Activated CD4-positive, alpha-beta T cell treated with anti-CD3 and anti-CD28 coated beads for 48 hours (primary cell): ENCODE measurements at places on chromosomes 2 and 18.

DNA sequence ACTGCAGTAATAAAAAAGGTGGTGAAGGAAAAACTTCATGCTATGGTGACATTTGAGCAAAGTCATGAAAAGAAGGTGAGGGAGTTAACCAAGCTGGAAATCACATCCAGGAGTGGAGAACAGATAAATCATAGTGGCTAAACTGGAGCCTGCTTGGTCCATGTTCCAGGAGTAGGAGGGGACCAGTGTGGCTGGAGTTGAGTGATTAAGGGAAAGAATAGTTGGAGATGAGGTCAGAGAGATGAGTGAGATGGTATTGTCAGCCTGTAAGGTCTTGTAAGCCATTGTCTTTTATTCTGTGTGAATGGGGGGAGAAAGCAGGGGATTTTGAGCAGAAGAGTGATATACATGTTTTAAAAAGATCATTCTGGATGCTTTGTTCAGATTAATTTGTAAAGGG, 52.3 kb downstream of the NABP1 start:
- no peak for DNase-seq

- no peak for DNase-seq
Observed at GRCh38 chr2:216391401-216391800, 19.1 kb upstream of the MARCHF4 start.

GRCh38 chr2:16204886-16205620, 264.7 kb downstream of the MYCN start:
- no peak for DNase-seq

DNA sequence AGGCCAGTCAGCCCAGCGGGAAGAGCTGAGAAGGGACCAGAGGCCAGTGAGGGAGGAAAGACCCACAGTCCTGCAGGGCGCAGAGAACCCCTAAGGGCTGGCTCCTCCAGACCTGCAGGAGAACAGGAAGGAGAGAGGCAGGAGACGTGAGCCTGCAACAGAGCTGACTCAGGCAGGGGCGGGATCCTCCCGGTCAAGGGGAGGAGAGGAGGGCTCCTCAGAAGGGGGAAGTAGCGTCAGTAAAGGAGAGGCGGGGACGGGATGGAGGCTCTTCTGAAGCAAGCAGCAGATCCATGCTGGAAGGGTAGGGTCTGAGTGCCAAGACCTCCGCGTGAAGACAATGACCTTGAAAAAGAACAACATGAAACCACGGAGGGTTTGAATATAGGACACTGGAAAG, 50.8 kb downstream of the TRABD2A start:
- no peak for DNase-seq

DNA sequence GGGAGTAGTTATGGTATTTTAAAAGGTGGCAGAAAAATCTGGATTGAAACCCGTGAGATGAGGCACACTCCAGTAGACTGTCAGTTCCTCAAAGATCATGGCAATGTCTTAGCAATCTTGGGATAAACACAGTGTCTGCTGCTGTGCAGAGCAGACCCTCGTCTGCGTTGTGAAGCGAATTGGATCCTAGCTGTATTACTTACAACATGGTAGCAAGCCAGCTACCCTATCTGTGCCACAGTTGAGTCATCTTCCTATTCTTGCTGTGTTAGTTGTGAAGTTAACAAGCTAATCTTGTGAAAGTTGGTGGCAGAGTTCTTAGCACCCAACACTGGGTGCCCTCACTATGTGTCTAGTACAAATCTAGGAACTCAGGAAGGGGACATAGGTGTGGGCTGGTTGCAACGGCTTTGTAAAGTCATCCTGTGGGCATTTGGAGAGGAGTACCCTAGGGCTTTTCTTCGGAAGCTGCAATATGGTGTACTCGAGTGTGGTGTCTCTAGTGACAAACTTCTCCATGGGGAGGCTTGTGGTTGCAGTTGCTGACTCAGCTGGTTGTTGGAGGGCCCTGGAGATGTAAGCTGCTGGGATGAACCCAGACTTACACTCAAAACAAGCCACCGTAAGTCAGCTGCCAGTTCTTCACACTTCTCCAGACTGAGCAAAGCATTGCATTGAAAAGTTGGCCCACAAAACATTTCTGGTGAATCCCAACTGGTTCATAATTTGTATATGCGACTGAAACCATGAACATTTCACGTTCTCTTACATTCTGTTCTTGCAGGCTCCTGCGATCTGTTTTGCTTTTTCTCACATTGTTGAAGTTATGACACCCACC, 61.5 kb downstream of the ADCYAP1 start:
- DNase-seq, result no peak

DNA sequence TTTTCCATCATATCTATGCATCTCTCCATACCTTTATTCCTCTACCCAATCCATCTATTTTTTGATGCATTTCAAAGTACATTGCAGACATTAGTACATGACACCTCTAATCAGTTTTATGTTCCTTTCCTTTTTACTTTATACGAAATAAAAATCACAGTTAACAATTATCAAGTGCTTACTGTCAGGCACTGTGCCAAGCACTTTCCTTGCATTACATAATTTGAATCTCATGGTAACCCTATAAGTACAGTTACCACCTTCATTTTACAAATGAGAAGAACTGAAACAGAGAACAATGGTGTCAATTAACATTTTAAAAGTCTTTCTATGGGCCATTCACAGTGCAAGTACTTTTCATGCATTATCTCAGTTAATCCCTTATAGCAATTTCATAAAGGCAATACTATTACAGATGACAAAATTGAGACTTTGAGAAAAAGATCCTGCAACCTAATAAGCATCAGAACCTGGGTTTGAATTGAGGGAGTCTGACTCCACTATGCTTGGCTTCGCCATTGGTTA, 544.4 kb upstream of the TNP1 start:
- no peak for DNase-seq

GRCh38 chr2:232520489-232520888, 301 bp downstream of the PRSS56 start:
- no peak for DNase-seq

DNA sequence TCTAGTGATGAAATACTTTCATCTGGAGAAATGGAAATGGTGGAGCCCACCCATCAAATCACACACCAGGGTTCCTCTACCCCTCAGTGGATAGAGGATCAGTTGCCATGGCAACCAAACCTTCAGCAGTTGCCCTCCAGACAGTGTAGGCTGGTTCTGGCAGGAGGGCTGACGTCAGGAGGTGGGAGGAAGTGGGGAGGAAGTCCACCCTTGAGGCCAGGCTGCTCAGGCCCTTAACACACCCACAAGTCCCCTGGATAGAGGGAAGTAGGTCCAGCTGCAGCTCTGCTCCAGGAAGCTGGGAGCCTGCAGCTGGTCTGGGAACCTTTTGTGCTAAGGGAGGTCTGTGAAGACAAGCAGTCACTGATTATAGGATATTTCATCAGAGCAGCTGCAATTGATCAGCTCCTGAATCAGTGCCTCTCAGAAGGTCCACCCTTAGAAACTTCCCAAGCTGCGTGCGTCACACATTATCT, 186.6 kb downstream of the MTX2 start:
- DNase-seq, result no peak

DNA sequence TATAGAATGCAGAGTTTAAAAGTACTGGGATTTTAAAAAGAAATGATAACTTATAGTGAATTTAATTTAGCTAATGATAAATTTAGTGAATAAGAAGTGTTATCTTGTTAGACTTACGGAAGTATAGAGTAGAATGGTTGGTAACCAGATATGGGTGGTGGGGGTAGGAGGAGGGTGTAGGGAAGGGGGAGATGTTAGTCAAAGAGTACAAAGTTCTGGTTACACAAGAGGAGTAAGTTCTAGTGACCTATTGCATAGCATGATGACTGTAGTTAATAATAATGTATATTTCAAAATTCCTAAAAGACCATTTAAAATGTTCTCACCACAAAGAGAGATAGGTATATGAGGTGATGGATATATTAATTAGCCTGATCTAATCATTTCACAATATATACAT, 184.8 kb upstream of the STON1 start:
- no peak for DNase-seq

GRCh38 chr2:143574069-143574468, 444.9 kb downstream of the ARHGAP15 start:
- DNase-seq, result no peak

DNA sequence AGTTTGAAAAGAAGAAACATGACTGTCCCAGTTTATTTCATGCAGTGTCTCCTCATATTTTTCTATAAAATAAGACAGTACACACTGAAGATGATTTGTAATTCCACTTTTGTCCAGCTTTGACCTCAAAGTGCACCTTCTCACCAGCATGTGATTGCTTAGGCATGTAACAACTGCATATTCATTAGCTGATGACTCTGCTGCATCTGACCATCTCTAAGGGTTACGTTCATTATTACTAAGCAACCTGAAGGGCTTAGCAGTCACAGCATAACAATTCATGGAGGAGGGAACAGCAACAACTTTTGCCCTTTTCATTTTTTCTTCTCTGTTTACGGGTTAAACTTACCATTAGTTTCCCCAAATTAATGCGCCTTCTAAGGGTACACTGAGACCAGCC, 330.6 kb upstream of the PIK3C3 start:
- no peak for DNase-seq

DNA sequence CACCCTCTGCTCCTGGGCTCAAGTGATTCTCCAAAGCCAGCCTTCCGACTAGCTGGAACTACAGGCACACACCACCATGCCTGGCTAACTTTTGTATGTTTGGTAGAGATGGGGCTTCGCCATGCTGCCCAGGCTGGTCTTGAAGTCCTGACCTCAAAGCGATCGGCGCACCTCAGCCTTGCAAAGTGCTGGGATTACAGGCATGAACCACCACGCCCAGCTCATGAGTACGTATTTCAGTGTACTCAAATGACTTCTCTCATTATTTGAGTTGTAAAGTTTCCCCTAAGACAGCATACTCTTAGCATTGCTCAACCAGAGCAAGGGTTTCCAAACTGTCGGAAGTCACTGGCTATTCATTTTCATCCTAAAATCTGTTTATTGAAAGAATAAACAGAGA, 40.3 kb downstream of the IMPA2 start:
- no peak for DNase-seq

- no peak for DNase-seq
Observed at GRCh38 chr18:40179729-40180461, 1775.1 kb upstream of the PIK3C3 start.

DNA sequence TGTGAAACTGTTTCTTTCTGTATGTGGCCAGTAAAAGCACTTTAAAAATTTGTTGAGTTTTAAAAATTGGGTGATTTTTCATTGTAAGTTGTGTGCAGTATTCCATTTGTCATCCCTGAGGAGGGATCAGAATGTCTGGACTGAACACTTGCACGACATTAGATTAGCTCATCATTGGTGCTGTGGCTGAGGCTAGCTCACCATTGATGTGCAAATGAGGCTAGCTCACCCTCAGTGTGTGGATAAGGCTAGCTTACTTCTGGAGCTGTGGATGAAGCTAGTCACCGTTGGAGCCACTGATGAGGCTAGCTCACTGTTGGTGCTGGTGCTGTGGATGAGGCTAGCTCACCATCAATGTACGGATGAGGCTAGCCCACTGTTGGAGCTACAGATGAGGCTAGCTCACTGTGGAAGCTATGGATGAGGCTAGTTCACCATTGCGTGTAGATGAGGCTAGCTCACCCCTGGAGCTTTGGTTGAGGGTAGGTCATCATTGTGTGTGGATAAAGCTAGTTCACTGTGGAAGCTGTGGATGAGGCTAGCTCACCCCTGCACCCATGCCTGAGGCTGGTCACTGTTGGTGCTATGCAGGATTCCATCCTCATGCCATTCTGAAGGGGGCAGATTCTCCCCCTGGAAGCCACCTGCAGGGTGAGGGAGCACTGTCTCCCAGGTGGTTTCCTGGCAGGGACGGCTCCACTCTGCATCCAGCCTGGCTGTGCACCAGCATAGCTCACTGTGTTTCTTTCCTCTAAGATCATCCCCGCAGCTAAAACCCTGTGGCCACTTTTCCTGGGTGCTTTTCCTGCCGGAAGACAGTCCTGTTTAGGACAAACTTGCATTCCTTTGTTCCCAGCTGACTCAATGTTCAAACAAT, 101.1 kb downstream of the TWIST2 start:
- DNase-seq, result no peak

DNA sequence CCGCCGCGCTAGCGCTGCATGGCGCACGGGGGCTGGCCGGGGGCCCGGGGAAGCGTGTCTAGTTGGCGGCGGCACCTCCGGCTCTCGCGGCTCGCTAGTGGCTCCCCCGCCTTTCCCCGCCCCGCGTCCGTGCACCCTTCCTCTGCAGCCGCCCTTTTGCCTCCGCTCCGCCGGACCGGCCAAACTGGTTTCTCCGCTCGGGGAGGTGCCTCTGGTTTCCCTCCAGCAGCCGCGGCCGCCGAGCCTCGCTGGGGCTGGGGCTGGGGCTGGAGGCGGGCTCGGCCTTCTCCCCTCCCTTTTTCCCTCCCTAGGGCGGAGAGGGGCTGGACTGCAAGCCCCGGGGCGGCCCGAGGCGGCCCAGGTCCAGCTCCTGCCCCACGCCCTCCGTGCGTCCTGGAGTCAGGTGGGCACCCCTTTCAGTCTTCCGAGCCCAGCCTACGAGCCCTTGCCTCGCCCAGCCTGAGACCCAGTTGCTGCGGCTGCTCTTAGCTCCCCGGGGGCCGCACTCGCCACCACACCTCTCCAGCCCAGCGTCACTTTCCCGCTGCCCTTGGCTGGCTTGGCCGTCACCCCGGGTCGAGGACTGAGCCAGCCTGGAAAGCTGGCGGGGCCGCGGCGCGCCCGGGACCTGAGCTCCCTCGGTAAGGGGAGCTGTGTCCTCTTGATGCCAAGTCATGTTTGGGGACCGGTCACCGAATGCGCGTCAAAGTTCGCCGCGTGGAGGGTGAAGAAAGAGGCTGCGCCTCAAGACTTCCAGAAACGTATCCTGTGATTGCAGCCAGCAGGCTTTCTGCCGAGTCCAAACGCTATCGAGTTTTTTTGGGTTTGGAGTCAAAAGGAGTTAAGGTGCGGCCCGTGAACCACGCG, at the start of gene ATP8B1:
Gene ATP8B1 (minus strand): TSS at position 213 of the 867 bp plus-strand sequence. CDS start 71,508 bp downstream, outside the sequence.
- DNase-seq, result no peak

DNA sequence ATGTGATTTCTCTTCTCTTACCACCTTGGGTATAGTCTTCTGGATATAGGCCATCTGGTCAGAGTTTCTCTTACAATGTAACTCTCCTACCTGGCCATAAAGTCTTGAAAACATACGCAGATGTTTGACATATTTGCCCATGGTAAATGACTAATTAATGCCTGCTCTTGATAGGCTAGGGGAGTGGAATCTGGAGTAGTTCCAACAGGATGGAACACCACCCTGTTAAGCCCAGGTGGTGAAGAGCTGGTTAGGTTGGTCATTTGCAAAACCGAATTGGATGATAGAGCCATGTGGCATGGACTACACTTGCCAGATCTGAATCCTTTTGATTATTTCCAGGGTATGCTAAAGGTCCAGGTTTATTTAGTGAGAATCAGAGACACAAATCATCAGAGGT, 36.5 kb downstream of the HADHB start:
- DNase-seq, result no peak

DNA sequence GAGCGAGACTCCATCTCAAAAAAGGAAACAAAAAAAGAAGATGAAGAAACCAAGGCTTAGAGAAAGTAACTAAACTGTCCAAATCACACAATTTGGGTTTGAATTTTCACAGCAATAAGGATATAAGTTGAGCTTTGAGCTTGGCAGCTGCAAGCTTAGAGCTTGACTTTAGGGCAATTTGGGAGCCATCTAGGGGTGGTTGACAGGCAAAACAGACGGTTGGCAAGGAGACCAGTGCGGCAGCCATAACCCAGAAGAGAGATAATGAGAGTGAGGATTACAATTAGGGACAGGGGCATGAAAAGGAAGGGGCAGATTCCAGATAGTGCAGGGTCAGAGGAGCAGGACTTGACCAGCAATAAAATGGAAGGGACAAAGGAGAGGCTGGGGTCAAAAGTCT, 382.2 kb upstream of the HNRNPA3 start:
- DNase-seq, result peak; percentile 24

GRCh38 chr2:54341656-54342055, 85.6 kb upstream of the TSPYL6 start:
- no peak for DNase-seq
